ENCODE measurements at places on chromosomes 16 and 17.

DNA sequence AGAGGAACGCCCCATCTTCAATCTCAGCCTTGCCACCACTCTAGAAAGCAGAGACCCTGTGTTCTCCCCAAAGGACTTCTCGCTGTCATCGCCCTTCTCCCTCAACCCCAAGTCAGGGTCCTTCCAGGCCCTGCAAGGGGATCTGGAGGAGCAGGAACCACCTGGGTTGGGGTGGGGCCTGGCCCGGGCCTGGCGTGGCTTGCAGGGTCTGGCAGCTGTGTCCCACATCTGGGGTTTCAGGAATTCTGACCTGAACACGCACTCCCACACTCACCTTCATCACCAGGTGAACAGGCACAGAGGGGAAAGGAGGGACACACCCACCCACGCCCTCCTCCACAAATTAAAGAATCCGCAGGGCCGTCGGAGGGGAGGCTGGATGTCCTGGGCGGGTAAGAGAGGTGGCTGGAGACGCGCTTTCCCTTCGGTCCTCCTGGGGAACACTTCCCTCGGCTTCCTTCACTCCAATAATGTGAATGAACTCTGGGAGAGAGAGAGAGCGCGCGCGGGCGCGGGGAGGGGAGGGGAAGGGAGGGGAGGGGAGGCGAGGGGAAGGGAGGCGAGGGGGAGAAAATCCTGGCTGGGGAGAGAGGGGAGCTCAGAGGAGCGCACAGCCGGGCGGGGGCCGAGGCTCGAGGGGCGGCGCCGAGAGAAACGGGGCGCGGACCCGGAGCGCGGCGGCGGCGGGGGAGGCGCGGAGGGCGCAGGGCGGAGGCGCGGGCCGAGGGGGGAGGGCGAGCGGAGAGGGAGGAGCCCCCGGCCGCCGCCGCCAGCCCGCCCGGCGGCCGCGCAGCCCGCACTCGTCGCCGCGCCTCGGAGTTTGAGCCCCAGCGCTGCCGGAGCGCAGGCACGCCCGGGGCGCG is at the start of gene CACNG4:
Gene CACNG4 (plus strand): TSS at position 799 of the 863 bp plus-strand sequence. CDS start 205 bp downstream, outside the sequence.
- no peak for DNase-seq

DNA sequence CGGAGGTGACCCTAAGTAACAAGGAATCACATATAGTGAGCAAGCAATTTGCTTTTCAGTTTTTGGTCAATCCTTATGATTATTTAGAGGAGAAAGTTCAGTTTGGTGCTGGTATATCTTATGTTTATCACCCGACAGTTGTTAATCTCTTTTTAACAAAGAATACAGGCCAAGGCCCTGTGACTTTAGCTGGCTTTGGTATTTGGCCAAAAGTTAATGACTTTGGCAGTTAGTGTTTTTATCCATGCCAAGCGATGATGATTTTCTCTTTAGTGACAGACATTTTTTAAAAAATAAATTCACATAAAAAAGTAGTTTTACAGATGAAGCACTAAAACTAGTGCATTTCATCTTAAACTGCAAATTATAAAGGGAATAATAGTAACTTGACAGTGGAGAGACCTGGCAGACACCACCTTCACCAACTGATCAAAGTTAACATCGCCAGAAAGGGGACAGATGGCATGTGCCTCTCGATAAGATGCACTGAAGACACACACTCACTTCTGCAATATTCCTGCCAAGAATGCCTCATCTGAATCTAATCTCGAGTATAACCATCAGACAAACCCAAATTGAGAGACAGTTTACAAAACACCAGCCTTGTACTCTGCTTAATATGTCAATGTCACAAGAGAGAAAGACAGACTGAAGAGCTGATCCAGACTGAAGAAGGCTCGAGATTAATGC is 6.9 kb downstream of the DEXI start:
- DNase-seq, result no peak

DNA sequence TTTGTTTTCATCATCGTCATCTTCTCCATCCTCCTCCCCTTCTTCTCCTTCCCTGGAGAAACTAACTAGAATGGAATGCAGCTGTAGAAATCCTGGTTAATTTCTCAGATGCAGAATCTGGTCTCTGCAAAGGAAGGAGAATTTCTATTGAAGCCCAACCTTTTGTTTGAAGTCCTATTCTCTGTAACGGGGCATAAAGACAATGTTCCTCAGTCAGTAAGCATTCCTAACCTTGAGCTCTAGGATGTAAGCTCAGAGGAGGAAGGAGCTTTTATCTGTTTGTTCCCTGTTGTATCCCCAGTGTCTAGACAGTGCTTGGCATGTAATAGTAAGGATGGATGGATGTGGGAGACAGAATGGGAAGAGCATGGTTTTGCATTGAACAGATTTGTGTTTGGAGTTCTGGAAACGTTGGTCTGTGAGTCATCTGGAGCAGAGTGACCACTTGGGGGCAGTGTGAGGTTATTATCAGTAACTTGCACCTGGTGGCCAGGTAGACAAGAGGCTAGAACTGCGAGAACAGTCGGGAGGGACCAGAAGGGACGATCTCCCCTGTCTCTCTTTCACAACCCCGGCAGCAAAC is 363.7 kb downstream of the SNX29 start:
- DNase-seq, result no peak

DNA sequence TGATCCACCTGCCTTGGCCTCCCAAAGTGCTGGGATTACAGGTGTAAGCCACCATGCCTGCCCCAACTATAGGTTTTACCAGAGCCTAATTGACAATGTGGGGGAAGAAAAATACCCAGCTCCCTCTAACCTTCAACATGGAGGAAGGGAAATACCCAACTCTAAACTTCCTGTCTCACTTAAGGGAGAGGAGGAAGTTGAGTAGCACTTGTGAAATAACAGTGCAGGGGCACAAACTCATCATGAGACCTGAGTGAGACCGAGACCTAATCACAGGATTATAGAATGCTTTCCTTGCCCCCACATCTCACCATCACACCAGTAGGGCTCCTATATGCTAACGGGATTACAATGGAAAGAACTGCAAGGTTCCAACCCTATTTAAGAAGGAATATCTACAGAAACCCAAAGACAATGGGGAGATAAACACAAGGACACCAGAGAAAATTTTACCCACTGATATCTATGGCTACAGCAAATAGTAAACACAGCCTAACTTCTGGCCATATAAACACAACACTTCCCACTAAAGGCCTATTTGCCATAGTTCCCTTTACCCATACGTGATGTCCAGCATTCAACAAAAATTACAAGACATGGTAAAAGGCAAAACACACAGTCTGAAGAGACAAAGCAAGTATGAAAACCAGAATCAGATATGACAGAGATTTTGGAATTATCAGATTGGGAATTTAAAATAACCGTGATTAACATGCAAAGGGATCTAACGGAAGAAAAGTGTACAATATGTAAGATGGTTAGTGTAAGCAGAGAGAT is 26.9 kb downstream of the OR3A1 start:
- no peak for DNase-seq
